ENCODE measurements at places on chromosomes 1 and 21.
A peak's percentile ranks its signal among the peaks of the same experiment; 100 is the strongest.

DNA sequence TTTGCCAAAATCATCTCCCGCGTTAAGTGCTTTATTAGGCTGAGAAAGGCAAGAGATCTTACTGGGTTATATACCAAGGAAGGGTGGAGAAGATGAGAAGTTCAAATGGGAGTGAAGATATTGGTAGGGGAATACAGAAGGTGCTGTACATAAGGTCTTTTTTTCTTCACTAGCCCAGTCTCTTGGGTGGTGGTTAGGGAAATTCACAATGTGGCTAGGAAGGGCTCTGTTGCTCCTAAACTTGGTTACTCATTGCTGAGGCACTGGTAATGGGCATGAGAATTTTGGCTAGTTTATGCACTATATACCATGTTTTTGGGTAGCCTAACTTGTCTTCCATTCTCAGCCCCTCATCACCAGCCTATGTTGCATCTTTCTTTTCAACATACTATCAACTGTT, 50.6 kb downstream of the LHX4 start:
- DNase-seq = no peak

GRCh38 chr1:153493343-153493960, 33.0 kb upstream of the S100A7 start:
- peak; percentile 28 for DNase-seq

- DNase-seq = no peak
Measured at GRCh38 chr1:112672009-112672408, 2.5 kb upstream of the MOV10 start.

DNA sequence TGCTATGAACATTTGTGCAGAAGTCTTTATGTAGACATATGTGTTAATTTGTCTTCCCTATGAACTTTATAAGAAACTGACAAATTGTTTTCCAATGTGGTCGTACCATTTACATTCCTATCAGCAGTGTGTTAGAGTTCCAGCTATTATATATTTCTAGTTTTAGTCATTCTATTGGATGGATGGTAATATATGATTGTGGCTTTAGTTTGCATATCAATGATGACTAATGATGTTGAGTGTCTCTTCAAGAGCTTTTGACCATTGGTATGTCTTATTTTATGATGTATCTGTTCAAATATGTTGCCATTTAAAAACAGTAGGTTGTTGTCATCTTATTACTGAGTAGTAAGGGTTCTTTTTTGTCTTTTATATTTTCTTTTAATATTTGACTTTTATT, 16.2 kb upstream of the ZNF326 start:
- DNase-seq = no peak

- no peak for DNase-seq
Measured at GRCh38 chr1:228980232-228980937, 245.1 kb downstream of the RHOU start.

GRCh38 chr1:87505391-87505983, 176.8 kb downstream of the LMO4 start:
- peak; percentile 31 for DNase-seq

DNA sequence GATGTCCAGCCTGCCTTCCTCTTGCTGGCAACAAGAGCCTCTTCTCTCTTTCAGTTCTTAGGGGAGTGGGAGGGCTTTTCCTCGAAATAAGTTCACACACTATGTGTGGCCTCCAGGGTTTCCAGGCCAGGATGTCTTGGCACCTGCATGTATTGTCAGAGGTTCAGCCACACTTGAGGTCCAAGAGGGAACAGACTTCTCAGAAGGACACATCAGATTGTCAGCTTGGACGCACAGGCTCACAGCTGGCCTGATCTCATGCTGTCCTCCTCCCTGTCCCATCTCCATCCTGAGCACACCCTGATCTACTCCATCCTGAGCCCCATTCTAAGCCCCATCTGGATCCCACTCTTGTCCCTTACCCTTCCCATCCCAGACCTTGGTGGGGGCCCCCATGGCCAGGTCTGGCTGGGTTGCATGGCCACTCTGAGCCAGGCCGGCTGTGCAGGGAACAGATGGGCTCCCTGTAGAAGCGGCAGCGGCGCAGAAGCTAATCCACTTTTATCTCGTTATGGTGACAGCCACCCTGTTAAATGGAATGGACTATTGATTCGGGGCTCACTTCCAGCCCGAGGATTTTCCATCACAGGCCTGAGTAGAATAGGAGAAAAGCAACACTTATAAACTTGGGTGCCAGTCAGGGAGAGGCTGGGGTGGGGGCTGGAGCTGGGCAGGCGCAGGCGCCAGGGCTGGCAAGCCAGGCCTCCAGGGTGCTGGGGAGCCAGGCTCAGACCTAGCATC, 85.1 kb upstream of the CSF3R start:
- DNase-seq = no peak

DNA sequence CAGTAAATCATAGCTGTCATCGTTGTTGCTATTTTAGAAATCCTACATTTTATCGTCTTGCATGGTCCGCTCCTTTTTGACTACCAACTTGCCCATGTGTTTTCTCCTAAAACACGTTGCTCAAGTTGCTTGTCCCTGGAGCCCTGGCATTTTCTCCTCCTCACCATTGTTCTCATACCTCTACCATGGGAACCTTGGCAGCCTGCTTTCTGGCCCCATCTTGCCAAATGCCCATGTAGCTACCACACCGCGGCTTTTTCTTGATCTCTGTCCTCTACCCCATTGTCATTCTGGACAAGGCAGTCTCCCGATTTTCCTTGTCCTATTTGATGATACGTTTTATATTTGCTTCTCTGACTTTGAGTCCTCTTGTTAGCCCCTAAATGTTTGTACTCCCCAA, 50.2 kb downstream of the MRPS6 start:
- DNase-seq = no peak
